Activated CD8-positive, alpha-beta memory T cell treated with anti-CD3 and anti-CD28 coated beads for 1 hour (primary cell): ENCODE measurements at places on chromosomes 4 and X.

- no peak for DNase-seq
Measured at GRCh38 chr4:98688411-98689290, 30.2 kb upstream of the TSPAN5 start.

DNA sequence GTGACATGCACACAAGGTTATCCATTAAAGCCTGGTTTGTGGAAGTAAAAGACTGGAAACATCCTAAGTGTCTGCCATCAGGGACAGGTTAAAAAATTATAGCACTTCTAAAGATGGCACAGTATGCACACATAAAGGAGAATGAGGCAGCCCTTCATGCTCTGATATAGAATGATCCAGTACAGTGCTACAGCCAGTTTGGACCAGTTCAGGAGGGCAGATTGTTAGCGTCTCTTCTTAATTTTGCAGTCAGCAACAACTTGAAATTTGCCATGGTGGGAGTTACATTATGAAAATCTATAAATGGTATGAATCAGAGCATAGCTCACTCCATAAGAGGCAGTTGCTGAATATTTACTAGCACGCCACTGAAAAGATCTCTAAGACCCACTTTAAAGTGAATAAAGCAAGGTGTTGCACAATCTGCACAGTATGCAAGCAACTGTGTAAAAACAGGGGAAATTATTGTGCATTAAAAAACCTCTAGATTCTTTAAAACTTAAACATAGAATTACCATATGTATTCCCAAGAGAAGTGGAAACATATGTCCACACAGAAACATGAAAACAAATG is 20.3 kb upstream of the SOD3 start:
- DNase-seq, result no peak

GRCh38 chrX:97405031-97405660 is 521.4 kb downstream of the RPA4 start:
- no peak for DNase-seq

- DNase-seq, result no peak
Measured at GRCh38 chr4:69489856-69490255, 5.8 kb downstream of the UGT2B4 start.

DNA sequence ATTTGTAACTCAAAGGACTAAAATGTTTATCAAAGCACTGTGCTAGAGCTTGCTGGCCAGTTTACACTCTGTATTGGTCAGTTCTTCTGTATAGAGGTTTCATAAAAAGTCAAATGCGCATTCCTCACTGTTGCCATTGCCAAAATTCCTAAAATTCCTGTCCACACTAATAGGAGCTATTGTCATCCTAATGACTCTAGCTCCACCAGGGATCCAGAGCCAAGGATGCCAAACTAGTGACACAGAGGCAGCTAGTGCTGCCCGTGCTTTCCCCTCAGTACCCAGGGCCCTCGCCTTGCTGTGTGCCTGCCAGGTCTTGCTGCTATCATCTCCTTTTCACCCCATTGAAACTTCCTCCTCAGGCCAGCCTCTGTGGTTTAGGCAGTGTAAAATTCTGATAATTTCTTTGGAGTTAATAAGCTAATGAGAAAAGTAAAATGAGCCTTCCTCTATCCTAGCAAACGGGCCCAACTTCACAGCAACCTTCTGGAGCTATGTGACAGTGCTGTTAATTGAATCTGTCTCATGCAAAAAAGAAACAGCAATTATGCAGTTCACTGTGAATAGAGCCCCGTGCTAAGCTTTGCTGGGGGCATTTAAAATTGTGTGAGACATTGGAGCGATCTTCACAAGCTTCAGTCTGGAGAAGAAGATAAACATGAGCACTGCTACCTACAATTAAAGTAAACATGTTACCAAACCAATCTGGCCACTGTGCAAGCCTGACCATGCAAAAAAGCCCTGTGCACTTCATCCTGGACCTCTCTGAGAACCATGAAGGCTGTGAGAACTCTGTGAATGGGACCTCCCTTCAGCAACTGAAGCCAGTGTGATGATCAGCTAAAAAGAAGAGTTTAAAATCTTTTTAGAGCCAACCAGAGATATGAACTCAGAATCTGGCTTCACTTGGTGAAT is 43.1 kb upstream of the FGF2 start:
- no peak for DNase-seq

DNA sequence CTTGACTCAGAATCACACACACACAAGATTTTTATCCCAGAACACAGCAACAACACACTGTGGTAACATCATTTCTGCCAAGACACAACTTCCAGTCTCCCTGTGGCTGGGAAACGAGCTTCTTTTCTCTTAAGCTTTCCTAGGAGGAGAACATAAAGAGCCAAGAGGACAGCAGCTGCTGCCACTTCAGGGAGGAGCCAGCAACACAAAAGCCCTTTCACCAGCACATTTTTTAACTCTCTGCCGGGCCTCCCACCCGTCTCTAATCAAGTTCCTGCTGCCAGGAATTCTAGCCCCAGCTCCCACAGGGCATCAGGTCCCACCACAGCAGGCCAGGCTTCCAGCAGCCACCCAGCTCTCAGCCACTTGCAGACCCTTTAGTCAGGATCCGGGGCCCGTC is 22.4 kb downstream of the FAT1 start:
- no peak for DNase-seq

- no peak for DNase-seq
Measured at GRCh38 chr4:38663090-38663800, 754 bp upstream of the KLF3 start.

DNA sequence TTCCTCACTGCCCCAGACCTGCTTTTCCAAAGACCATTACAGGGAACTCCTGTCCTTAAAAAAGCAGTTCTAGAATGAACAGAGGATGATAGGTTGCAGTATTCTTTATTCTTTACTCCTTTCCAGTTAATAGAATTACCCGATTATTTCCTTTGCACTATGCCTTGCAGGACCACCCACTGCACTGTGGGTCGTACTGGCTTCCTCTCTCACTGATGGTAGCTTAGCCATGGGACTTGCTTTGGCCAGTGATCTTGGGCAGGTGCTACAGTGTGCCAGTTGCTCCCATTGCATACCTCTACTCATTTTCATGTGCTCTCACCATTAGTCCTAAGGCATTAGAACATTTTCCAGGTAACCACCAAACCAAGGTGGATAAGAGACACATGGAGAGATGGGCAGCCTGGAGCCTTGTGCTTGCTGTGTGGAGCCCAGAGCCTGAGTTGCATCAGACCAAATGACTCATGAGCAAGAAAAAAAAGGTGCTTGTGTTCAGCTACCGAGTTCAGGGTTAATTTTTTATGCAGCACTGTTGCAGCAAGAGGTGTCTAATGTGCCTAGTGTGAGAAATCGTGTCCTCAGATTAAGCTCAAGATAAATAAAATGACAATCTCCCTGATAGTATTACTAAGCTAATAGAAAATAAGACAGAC is 7.6 kb upstream of the UNC5C start:
- DNase-seq, result no peak
